ENCODE measurements at places on chromosomes 7 and 10. TPM values are rescaled to one million over a fixed set of nuclear protein-coding genes. Genes with fewer than 3 reads are reported as not detected.

NPFFR1 gene
- total RNA-seq: not detected

CDK14 gene
- 0.39 TPM for total RNA-seq

UPK3B gene
- total RNA-seq: 0.46 TPM

LBX1 gene
- total RNA-seq: not detected

Measured in T-helper 1 cell treated with Interleukin-12 subunit alpha and Interleukin-12 subunit beta and Interleukin-4 antibody, amounts not matched to agents 30 ng/mL and 1 ng/mL, for 36 hours (primary cell).